ENCODE measurements at places on chromosomes 7 and 10.
A peak's percentile ranks its signal among the peaks of the same experiment; 100 is the strongest.

GRCh38 chr7:128121711-128122530 is 90.7 kb upstream of the LRRC4 start:
- peak; percentile 72 for DNase-seq

GRCh38 chr7:32869716-32870115 is 21.8 kb downstream of the KBTBD2 start:
- no peak for DNase-seq

GRCh38 chr7:96241855-96242254 is 80.0 kb downstream of the SLC25A13 start:
- DNase-seq = no peak

DNA sequence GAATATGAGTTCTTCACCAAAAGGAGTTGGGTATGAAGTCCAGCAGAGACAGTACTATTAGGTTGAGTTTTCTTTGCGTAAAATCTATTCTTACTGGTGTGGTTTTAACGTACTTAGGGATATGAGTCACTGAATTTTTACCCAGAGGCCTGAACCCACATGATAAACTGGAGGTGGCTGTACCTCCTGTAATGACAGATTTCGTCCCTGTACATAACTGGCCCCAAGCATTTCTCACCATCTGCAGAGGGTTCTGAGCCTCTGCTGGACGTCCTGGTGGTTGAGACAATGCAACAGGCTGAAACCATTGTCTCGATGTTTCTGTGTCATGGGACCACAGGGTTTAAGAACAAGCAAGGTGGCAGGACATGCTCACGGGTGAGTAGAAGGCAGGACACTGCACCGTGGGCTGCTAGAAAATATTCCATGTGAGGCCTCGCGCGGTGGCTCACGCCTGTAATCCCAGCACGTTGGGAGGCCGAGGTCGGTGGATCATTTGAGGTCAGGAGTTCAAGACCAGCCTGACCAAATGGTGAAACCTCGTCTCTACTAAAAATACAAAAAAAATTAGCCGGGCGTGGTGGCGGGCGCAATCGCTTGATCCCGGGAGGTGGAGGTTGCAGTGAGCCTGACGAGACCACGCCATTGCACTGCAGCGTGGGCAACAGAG is 233.9 kb downstream of the DNAJB6 start:
- DNase-seq = no peak

DNA sequence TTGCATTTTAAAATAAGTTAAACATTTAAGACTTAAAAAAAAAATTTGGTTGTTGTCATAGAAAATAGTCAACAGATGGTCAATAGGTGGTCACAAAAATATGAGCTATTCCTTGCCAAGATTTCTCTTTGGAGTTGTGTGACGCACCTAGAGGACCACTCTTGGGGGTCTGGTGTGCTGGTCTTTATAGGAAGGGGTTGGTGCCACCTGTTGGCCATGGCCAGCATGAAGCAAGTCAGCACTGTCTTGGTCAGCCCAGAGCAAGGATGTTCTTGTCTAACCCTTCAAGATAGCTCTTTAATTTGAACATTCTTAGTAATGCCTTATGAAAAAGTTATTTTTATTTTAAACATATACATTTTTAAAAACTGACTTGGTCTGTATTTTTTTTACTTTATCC is 267.9 kb upstream of the CNTNAP2 start:
- DNase-seq = no peak

DNA sequence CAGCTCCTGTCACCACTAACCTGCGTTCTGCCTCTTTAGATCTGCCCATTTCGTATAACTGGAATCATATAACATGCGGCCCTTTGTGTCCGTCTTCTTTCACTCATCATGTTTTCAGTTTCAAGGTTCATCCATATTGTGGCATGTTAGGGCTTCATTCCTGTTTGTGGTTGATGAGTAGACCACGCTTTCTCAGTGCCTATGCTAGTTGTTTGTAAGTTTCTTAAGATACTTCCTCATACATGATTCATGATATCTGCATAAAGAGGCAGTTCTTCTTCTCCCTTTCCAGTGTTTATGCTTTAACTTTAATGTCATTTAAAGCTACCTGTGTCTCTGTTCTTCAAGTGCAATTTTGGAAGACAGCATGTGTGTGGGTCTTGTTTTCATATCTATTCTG is 79.5 kb upstream of the FAM20C start:
- DNase-seq = peak; percentile 91

GRCh38 chr10:72764151-72764550 is 72.2 kb downstream of the MCU start:
- DNase-seq = no peak

DNA sequence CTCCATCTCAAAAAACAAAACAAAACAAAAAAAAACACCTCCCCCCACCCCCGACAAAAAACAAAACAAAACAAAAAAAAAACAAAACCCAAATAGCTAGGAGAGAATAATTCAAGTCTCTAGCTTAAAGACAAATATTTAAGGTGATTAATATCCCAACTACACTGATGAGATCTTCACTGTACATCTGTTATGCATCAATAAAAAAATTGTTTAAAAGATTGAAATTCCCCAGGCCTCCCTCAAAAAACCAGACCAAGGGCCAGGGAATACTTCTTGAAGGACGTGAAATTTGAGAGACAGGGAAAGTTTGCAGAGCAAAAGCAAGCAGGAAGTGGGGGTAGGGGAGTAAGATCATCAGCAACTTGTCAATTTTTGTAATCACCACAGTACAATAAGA is 232.6 kb downstream of the REEP3 start:
- no peak for DNase-seq

DNA sequence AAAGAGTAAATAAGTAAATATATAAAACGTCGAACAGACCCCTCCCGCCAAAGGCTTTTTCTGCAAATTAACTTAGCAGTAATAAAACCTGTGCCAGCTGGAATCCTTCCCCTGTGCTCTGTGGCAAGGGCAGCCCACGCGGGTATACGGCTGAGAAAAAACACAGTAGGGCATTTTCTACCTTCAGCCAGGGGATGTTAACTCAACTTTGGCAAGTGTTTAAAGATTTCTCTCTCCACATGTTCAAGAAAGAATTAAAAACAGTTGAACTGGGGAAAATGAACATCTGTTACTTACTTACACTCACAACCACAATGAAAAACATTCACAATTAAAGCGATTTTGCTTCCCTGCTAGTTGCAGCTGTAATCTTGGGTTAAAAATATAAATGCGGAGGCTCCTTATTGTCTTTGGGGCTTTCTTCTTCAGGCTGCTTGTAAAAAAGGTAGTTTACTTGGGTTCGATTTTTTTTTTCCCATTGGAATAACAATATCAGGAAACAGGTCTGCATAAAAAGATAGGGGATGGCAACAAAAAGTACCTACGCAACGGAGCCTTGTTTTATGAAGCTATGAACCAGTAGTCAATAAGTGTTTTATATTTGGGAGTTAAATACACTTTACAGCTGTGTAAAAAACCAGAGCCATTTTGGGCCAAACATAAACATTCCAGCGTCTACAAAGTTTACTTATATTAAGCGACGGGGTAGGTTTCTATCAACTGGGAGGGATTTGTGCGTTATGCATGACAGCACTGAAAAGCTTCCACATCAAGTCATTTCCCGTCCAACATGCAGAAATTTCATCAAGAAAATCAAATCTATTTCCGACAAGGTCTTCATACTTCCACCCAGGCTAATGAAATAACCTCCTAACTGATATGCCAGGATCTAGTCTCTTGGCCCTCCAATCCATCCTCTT is 132.7 kb downstream of the TAX1BP1 start:
- no peak for DNase-seq

- DNase-seq = peak; percentile 57
Observed at GRCh38 chr10:17022896-17023295, 106.7 kb downstream of the CUBN start.

All from suppressor macrophage treated with lipopolysaccharide for 4 hours (primary cell).